ENCODE measurements at places on chromosomes 4 and X.
A peak's percentile ranks its signal among the peaks of the same experiment; 100 is the strongest.

- peak; percentile 78 for ATAC-seq
Measured at GRCh38 chr4:139083956-139084803, 68.6 kb downstream of the NOCT start.

GRCh38 chrX:112612558-112612957 lies 67.2 kb downstream of the LHFPL1 start:
- ATAC-seq: no peak

GRCh38 chrX:130741151-130741550 lies 161.9 kb downstream of the ENOX2 start:
- ATAC-seq: no peak

DNA sequence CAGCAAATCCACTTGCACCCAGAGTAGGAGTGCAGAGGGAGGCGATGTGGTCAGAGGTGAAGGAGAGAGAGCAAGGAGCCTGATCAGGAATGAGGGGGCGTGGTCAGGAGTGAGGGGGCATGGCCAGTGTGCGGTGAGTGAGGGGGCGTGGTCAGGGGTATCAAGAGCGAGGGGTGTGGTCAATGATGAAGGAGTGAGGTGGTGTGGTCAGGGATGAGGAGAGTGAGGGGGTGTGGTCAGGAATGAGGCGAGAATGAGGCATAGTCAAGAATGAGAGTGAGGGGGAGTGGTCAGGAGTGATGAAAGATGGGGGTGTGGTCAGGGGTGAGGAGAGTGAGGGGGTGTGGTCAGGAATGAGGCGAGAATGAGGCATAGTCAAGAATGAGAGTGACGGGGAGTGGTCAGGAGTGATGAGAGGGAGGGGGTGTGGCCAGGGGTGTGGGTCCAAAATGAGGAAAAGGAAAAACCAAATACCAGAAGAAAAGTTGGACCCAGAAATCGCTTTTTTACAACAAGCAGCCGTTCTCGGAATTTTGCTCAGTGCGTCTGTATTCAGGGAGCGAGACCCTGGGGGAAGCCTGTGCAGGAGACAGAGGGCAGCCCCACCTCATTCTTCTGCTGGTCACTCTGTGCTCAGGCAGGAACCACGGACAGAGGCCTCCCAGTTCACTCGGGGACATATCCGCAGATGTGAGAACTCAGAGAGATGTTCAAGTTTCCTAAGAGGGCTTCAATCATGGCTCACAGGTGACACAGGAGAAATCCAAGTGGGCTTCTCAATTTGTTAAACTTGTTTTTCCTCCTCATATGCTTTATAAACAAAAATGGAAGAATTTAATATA lies 47.5 kb downstream of the MAGEA1 start:
- ATAC-seq: peak; percentile 65

GRCh38 chr4:99915449-99915848 lies 21.2 kb upstream of the LAMTOR3 start:
- no peak for ATAC-seq

- no peak for ATAC-seq
Measured at GRCh38 chr4:17448689-17449088, 63.2 kb downstream of the QDPR start.

DNA sequence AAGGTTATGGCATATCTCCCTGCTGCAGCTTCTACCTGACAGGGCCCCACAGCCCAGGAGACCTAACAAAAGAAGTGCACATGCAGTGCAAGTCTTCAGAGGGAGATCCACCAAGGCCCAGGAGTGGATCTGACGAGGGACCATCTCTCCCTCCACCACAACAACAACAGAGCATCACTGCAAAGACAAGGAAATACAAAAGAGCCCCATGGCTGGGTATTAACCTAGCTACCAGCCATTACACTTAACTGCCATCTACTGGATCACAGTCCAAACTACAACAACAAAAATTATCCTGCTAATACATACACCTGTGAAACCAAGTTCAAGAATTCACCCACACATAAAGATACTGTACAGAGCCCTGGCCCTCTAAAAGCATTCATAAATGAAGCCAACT lies 280.2 kb upstream of the SLC7A11 start:
- no peak for ATAC-seq

GRCh38 chrX:151791961-151792360 lies 57.4 kb downstream of the CNGA2 start:
- ATAC-seq: no peak

- ATAC-seq: peak; percentile 51
Measured at GRCh38 chrX:69262036-69262936, 97.0 kb upstream of the PJA1 start.

DNA sequence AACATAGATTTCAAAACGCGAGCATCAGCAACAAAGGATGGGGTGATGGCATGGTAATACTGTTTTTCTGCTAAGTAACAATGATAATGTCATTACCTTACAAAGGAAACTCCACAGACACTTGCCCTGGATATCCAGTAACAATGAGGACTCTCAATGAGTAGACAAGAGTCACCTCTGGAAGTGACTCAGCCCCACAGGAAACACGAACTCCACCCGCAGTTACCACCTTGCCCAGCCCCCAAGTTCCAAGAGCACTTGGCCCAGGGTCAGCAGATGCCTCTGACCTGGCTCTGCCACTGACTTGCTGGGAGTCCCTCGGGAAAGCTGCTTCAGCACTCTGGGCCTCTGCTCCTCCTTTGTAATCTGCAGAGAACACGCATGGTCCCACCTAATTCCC lies 110.3 kb upstream of the MAP3K15 start:
- ATAC-seq: no peak

GRCh38 chr4:109125084-109125483 lies 177.4 kb downstream of the COL25A1 start:
- no peak for ATAC-seq

DNA sequence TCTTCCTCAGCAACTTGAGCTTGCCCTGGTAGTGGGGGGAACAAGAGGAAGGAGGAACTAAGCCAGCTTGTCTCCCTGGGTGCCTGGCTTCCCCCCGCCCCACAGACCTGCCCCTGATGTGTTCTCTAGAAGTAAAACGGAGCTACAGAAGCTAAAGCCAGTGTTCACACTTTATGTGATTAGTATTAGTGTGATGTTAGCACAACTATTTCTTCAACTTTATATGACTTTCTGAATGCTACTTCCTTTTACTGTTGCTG lies 10.7 kb downstream of the RGS12 start:
- no peak for ATAC-seq

- no peak for ATAC-seq
Measured at GRCh38 chr4:97457253-97457652, 686.0 kb downstream of the STPG2 start.

DNA sequence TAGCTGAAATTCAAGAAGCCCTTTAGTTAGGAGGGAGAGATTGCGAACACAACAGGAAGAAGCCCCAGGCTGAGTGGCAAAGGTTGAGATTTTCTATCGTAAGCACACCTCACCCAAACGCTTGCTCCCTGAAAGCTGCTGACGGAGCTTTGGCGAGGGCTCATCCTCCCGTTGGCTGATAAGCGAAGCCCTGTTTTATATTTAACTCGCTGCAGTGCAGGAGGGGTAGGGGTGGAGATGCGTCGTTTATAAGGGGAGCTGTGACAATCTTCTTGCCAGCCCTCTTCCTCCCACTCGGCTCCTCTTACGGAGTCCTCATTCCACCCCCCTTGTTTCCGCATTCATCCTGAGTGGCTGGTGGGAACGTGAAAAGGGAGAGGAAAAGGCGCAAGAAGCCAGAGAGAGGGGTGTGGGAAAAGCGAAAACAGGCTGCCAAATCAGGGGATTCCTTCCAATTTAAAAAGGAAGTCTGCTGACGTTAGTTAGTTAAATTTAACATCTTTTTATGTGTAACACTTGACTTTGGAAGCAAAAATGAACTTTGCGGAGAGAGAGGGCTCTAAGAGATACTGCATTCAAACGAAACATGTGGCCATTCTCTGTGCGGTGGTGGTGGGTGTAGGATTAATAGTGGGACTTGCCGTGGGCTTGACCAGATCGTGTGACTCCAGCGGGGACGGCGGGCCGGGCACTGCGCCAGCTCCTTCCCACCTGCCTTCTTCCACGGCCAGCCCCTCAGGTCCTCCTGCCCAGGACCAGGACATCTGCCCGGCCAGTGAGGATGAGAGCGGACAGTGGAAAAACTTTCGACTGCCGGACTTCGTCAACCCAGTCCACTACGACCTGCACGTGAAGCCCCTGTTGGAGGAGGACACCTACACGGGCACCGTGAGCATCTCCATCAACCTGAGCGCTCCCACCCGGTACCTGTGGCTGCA lies at the start of gene ENPEP:
Gene ENPEP, plus strand, starts transcription at position 275 of the 938 bp plus-strand sequence. Its CDS starts 260 bp downstream, at position 535.
- peak; percentile 33 for ATAC-seq

GRCh38 chr4:7487998-7488671 lies 53.4 kb upstream of the PSAPL1 start:
- no peak for ATAC-seq

DNA sequence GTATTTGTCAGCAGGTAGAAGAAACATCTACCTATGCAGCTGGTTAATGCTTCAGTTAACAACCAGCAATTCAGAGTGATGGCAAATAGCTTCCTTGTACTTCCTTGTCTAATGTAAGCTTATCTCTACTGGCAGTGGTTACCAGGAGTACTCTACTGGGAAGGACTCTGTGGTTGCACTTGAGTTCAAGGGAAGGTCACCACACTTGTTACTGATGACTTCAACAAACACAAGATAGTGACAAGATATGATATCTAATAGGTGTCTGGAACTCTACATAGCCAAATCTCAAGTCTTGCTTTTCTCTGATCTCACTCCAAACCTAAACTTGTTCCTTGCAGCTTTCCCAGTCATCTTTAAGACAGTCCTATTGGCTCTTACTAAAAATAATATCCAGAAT lies 1644.9 kb upstream of the TENM3 start:
- no peak for ATAC-seq

DNA sequence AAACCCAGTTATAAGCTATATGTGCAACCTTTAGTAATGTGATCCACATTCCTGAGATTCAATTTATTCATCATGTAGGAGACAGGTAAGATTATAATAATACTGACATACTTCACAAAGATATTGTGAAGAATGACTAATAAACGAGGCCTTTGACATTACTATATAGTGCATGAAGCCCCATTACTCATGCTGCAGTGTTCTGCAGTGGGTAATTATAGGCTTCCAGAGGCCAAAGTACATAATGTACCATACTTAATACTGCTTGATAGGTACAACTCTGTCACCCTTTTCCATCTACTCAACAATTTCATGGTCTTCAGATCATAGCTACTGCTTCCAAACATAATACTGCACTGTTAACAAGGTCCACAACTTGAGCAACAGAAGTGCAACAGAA lies 68.9 kb downstream of the COL25A1 start:
- ATAC-seq: no peak

GRCh38 chr4:145107126-145107525 lies 9.0 kb downstream of the ABCE1 start:
- ATAC-seq: no peak

GRCh38 chrX:103330681-103331288 lies 746 bp downstream of the TCEAL7 start:
- peak; percentile 11 for ATAC-seq

DNA sequence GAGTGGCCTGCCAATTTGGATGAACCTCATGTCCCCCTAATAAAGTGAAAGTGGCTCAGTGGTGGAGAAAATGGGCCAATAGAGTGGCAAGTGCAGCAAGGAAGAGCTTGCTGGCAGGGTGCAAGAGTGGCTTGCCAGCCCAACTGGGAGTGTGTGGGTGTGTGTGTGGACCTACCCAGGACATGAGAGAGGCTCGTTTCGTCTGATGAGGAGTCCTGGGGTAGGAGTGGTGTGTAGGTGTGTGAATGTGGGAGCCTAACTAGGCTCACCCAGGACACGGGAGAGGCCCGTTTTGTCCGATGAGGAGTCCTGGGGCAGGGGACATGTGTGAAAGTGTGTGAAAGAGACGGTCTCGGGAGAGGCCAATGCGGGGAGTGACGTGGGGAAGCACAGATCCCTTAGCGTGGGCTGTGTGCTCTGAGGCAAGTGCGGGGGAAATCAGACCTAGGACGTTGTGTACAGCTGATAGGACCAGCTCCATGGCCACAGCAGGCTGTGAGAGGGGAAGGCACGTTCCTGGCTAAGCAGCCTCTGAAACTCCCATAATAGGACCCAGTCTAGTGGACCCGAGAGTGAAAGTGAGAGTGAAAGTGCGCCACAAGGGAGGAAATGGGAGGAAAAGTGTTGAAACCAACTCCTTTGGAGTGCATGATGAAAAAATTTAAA lies 5.3 kb downstream of the GAGE10 start:
- peak; percentile 46 for ATAC-seq

DNA sequence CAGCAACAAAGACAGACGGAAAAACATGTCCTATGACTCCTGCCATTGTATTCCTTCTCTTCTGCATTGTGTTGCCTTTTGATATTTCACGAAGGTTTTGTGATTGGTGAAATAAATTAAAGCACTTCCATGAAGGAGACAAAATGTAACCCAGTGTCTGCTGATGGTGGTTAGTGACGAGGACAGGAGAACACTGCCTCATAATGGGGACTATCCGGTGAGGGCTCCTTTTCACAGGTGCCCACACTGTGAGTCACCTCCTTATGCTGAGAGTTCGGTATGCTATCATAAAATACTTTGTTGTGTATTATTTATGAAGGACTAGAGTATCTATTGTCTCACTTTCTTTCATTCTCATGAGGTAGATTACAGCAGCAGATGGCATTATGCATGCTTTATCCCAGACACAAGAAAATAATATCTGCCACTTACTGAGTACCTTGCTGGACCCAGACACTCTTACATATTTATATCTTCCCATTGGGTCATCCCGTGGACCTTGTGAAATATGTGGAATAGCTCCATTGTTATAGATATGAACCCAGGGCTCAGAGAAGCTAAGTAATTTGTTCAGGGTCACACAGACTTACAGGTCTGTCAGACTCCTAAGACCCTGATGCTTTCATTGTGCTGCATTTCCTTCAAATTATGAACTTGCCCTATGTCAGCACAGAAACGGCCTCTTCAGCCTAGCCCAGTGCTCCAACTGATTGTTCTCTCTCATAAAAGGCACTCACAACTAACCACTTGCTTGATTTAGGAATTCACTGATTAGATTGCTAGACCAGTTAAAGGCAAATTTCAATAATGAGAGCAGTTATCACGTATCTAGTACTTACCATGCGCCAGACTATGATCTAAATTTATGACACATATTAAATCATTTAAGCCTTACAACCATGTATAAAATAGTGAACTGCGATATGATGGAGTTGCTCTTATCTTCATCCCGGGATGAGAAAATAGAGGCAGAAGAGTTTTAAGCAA lies 31.2 kb downstream of the PLS3 start:
- no peak for ATAC-seq

GRCh38 chrX:46340696-46341095 lies 204.5 kb downstream of the ZNF674 start:
- no peak for ATAC-seq

- ATAC-seq: no peak
Measured at GRCh38 chrX:48616576-48616975, 19.3 kb downstream of the WDR13 start.
